LHCN-M2 (cell line): ENCODE measurements at places on chromosomes 12 and 14. TPM values are rescaled to one million over a fixed set of nuclear protein-coding genes. Genes with fewer than 3 reads are reported as not detected.

Gene BCDIN3D
- 2.5 and 2.9 TPM in 2 replicates for total RNA-seq

Gene NEUROD4
- not detected in 2 replicates for total RNA-seq

Gene FOXA1
- total RNA-seq = 0.13 TPM in 1 of 2 replicates, not detected in the other

Gene SLCO1B1
- total RNA-seq = not detected in 2 replicates

Gene ZBTB25
- total RNA-seq = 4.8 and 7.0 TPM in 2 replicates

Gene KRT2
- not detected in 2 replicates for total RNA-seq

Gene SLC25A21
- total RNA-seq = 0.19 and 0.57 TPM in 2 replicates

Gene EMC9
- total RNA-seq = 25.2 and 25.6 TPM in 2 replicates
